ENCODE measurements at places on chromosomes 3 and 15.

GRCh38 chr3:170240671-170241070 is 18.4 kb downstream of the PRKCI start:
- ATAC-seq = peak; percentile 80

DNA sequence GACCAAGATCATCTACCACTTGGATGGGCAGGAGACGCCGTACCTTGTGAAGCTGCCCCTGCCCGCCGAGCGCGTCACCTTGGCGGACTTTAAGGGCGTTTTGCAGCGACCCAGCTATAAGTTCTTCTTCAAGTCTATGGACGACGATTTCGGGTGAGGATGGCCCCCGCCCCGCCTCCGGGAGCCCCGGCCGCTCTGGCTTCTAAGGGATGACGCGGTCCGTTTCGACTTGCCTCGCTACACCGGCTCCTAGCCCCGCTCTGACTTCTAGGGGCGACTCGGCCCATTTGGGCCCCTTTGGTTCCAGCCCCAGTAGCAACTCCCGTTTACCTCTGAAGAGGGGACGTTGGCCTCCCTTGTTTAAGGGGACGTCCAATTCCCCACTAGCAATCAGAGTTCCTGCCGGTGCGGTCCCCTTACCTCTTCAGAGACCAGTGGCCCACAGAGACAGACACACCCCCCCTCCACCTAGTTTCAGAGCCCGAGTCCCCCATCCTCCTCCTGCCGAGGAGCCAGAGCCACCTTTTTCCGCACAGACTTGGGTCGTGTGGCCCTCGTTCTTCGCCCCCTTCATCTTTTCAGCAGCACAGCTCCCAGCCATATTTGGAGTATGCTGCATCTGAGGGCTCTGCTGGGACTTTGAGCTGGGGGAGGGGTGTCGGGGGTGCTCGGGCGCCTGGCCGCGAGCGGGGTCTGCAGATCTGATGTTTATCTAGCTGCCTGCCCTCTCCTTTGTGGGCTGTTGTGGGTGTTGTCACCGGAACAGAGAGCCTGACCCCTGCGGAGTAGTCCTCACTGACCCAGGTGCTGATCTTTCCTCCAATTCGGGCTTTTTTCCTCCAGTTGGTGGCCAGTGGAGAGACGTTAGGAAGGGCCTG is 706 bp downstream of the DVL3 start:
- peak; percentile 41 for ATAC-seq

- ATAC-seq = no peak
Observed at GRCh38 chr15:71962537-71962936, 152.2 kb downstream of the NR2E3 start.

- no peak for ATAC-seq
Observed at GRCh38 chr3:15628967-15629366, 27.4 kb downstream of the BTD start.

- ATAC-seq = no peak
Observed at GRCh38 chr15:100777821-100778220, 101.8 kb upstream of the ALDH1A3 start.

DNA sequence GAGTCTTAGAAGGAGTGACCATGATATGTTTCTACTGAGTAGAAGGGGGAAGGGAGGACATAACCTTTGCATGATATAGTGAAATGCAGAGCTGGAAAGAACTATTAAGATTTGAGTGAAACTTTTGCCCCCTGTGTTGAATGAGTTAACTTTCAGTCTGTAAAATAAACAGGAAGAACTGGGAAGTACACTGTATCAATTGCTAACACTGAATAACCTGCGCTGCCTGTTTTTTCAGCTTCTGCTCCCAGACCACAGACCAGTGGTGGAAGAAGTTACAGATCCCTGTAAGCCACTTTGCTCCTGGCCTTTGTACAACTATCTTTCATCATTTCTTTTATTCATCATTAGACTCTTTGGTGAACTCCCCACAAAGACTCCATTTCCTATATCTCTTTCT is 3.6 kb upstream of the LRCH3 start:
- peak; percentile 68 for ATAC-seq

- no peak for ATAC-seq
Observed at GRCh38 chr3:133130168-133130567, 92.0 kb downstream of the TMEM108 start.

DNA sequence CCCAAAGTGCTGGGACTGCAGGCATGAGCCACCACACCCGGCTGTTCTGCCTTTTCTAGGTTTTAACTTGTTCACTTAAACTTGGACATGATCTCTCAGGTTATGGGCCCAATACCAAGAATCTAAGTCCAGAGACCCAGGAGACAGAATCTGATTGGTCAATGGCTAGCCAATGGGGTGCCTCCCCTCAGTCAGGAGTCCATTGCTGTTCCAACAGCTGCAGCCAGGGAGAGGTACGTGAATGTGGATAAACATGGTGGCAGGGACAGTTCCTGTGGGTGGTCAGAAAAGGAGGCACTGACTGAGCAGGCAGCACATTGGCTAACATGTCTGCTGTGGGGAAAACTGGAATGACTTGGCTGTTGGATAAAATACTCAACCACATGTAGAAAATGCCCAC is 140.3 kb downstream of the RPLP1 start:
- ATAC-seq = no peak

Data from esophagus mucosa (tissue), 1 donor.